CD4-positive, alpha-beta T cell treated with Interleukin-10 for 1 hour (primary cell): ENCODE measurements at places on chromosomes 6 and 20.

GRCh38 chr6:2881423-2881822 is 21.7 kb downstream of the SERPINB9 start:
- no peak for DNase-seq

DNA sequence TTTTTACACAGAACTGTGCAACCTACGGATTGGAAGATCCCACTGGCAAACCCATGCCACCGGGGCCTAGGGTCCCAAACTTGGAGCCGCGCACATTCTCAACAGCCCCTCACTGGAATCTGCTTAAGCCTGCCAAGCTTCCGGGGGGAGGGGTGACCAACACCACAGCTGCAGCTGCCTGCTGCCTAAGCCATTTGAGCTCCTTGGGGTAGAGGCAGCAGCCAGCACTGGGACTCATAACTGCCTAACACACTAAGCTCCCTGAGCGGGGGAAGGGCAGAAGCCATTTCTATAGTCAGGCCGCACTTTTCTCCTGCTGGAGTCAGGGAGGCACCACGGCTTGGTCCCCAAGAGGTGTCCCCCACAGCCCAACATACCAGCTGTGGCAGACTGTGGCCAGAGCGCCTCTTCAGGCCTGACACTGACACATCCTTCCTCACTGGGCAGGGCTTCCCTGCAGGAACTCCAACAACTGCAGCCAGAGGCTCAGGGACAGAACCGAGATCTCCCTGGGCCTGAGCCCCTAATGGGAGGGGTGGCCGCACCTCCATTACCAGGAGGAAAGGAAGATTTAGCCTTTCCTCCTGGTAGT is 270.3 kb upstream of the ECI2 start:
- no peak for DNase-seq

GRCh38 chr20:43682446-43682845 is 15.5 kb downstream of the MYBL2 start:
- no peak for DNase-seq

DNA sequence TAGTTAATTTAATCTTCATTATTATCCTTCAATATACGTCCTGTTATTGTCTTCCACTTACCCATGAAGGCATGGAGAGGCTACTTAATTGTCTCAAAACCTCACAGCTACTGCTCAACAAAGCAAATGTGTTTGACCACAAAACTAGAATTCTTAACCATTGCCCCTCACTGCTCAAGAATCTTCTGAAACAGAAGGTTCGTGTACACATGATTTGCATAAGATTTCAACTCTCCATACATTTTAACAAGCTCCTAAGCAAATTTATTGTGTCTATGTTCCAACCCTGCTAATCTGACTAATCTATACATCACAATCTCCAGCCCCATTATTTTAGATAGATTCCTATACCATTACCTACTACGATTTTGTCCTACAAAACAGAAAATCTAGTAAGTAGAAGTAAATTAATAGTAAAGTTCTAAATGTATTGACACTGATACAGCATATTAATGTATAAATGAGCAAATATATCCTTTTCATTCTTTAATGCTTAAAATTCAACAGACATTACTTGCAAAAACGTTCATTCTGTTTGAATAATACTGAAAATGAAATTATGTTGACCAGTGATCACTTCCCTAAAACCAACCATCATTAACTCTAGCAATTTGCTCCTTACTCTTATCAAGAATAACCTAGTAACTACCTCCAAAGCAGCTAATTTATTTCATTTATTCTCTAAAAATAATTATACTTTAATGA is 89.7 kb upstream of the RNF217 start:
- DNase-seq, result no peak

GRCh38 chr6:111925296-111925695 is 52.0 kb upstream of the FYN start:
- no peak for DNase-seq

GRCh38 chr6:89353118-89353556 is 615 bp upstream of the UBE2J1 start:
- no peak for DNase-seq

DNA sequence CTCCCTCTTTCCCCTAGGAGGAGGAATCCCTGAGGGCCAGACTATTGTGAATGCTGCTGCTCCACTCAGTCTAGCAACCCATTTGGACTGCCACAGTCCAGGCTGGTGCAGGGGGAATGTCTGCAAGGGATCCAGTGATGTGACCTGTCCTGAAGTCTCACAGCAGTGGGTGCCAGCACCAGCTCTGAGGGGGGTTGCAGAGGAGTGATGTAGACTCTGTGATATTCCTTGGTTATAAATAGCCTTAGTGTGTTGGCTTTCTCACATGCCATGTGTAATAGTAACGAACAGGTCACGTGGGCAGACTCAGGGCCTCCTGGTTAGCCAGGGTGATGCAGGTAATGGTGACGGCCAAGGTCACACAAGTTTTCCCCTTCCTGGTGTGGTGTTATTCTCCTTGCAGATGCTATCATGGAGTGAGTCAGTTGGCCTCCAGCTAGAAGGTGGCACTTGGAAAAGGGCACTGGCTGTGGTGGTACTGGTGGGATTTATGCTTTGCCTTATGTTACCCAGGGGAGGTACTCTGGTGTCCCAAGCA is 404.4 kb downstream of the UTRN start:
- DNase-seq, result no peak

DNA sequence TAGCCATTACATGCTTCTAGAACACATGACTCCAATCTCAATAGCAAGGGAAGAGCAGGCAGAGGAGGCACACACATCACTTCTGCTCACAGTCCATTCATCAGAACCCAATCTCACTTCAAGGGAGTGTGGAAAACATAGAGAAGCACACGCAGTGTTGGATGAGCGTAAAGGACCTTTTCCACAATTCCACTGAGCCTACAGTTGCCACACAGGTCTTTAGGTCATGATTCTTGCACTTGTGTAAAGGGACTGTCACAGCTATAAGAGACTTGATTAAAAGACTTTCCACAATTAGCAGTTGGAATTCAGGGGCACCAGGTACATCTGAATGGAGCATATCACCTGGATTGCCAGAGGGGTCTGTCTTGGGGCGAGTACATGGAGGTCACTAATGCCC is 86.2 kb downstream of the TBC1D7 start:
- no peak for DNase-seq

GRCh38 chr6:145423936-145424335 is 311.4 kb downstream of the EPM2A start:
- no peak for DNase-seq
